ENCODE measurements at places on chromosomes 2 and 18.

- DNase-seq, result no peak
Observed at GRCh38 chr2:235773188-235773928, 279.5 kb downstream of the AGAP1 start.

DNA sequence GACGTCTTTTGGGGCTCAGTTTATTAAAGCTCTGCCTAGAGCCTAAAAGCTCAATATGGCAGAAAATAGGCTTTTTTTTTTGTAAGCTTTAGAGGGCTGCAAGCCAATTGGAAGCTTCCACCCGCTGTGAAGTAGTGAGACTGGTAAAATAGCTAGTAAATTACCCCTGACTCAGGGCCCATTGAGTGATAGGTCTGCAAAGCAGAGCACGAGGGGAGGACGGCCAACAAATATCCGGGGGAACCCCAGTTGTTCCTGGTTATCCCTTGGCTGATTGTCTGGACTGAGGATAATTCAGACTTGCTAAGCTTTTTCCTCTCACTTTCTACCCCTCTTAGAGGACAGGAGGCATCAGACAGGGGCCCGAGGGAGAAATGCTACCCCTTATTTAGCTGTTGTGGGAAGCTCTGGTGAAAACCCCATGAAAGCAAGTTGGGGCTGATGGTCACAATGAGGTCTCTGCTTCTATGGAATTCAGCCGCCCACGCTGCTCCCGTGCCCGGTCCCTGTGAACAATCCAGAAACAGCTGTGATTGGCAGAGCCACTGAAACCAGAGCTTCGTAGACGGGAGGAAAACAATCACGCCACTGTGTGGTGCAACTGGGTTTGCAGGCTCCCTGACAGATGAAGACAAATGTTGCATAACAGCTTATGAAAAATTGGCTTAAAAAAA lies 141.9 kb upstream of the LGALSL start:
- no peak for DNase-seq

GRCh38 chr2:176865336-176865735 lies 347.3 kb upstream of the HNRNPA3 start:
- DNase-seq, result no peak

DNA sequence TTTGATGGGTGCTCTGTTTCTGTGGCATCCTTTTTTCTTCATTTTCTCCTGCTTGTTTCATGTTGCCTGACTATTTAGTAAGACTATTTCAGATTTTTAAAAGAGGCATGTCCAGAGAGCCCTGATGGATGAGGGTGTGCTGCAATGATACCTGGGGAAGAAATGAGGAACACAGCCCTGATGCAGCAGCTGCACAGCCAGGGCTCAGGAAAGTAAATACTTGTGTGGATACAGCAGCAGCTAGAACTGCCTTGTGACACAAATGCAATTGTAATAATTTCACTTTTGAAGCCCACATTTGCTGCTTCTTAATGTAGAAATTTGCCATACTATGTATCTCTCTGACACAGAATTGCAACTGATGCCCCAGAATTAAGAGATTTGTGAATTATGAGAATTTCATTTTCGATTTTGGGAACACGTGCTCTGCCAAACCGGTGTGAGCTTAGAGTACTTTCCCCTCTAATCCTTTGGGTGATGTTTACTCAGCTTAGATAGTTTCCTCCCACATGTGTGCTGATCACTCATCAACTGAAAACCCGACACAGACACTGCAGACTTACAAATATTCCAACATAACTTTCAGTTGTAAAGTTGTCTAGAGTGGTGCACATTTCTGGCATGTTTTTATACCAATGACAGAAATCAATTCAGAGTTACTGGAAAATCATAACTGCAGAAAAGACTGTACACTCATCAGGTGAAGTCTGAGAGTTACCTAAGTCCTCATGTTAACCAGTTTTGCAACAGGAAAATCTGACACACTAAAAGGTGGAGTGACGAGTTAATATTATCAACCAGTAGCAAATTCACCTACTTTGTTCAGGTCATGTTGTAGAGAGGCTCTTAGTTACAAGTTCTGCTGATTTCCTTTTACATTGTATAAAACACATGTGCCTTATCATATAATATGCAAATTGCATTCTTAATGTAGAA lies 383.4 kb downstream of the CBLN2 start:
- no peak for DNase-seq

GRCh38 chr18:9787712-9788111 lies 79.6 kb downstream of the RAB31 start:
- DNase-seq, result no peak
